MV-4-11 (cell line): ENCODE measurements at places on chromosomes 13 and 19.

GRCh38 chr13:77062097-77062496 is 35.1 kb upstream of the FBXL3 start:
- no peak for DNase-seq

GRCh38 chr13:24160458-24161009 is at the start of gene SPATA13:
TSS of gene SPATA13 (plus strand) at chr13:24160720. CDS start at chr13:24222930, 62,210 bp downstream.
- DNase-seq, result peak; percentile 64

- DNase-seq, result no peak
Observed at GRCh38 chr19:45884682-45885555, 1.0 kb downstream of the IRF2BP1 start.

- no peak for DNase-seq
Observed at GRCh38 chr13:99656844-99657381, 155.6 kb downstream of the TM9SF2 start.

GRCh38 chr13:53161251-53161650 is 132.6 kb downstream of the OLFM4 start:
- DNase-seq, result no peak

DNA sequence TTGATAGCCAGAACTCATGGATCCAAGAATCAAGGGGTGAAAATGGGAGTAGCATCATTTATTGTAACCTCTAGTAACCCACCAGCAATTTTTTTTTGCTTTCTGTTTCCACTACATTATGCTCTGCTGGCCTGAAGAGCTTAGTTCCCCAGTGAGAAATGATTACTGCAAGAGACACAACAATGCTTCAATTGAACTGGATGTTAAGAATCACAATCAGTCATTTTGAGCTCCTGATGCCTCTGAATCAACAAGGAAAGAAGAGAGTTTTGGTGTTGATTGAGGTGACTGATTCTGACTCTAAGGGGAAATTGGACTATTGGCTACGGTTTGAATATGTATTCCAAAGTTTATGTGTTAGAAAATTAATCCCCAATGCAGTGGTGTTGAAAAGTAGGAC is 1084.4 kb downstream of the SLITRK1 start:
- DNase-seq, result no peak

DNA sequence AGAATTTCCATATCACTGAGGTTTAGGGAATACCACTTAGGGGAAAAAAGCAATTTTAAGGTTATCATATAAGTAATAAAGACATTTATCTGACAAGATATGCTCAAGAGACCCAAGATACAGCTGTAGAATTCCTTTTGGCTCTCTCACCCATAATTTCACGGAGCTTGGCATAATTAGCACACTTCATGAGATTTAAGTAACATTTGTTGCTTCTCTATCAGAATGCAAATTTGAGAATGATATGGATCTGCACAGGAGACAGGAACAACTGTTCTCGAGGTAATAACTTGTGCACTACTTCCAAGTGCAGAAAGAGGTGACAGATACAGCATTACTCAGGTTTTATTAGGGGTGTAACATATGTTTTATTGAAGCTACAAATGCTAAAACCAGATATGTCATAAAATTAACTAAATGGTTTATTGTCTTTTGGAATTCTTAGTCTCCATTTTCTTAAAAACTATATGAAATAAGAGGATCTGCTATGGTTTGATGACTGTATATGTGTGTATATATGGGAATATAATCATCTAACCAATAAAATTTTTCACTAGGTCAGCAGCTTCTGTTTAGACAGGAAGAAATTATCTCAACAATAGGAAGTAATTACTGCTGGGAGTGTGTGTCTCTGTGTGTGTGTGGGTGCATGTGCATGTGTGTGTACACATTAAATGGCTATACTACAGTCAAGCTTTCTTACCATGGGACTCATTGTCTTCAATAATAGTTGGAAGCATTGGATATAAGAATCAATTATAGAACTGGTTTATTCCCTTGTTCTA is 401.3 kb downstream of the PCDH17 start:
- no peak for DNase-seq

GRCh38 chr13:43657485-43657884 is 129.3 kb downstream of the ENOX1 start:
- DNase-seq, result no peak

- DNase-seq, result no peak
Observed at GRCh38 chr13:110637275-110637674, 21.9 kb downstream of the NAXD start.

DNA sequence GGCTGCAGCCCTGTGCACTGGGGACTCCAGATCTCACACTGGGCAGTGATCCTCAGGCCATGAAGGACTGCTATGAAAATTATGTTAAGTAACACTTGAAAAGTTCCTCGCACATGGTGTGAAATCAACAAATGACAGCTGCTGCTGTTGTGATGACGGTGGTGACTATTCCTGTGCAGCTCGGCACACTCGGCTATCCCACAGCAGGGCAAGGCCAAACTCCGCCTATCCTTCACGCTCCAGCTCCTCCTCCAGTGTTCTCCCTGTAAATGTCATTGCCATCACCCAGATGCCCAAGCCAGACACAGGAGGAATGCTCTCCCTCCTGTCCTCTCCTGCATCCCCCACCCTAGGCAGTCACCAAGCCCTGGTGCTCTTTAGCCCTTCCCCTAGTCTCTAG is 31.3 kb downstream of the GRIK5 start:
- DNase-seq, result no peak

- DNase-seq, result no peak
Observed at GRCh38 chr19:28159065-28159464, 1053.9 kb downstream of the UQCRFS1 start.

DNA sequence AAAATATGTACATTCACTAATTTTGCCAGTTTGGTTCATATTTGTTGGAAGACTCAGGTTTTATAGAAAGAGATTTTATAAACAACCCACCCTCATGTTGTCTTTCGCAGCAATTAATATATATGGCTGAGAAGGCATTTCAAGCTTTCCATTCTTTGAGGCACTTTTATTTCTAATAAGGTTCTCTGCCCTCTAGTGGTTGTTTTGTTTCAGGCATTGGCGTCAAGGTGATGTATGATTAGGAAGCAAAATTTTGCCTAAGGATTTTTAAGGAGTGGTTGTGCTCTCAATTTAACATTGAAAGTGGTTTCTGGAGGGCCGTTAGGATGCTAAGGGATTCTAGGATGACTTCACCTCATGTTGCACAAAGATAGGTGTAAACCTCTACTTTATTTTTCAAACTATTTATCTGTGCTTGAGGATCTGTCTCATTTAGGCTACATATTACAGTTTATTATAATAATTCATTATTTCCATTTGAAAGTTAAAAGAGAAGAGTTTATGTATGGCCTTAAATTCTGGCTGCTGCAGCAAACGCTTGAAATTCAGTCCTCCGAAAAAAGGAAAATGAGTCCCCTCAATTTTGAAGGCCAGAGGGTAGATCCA is 35.9 kb downstream of the OXGR1 start:
- no peak for DNase-seq

DNA sequence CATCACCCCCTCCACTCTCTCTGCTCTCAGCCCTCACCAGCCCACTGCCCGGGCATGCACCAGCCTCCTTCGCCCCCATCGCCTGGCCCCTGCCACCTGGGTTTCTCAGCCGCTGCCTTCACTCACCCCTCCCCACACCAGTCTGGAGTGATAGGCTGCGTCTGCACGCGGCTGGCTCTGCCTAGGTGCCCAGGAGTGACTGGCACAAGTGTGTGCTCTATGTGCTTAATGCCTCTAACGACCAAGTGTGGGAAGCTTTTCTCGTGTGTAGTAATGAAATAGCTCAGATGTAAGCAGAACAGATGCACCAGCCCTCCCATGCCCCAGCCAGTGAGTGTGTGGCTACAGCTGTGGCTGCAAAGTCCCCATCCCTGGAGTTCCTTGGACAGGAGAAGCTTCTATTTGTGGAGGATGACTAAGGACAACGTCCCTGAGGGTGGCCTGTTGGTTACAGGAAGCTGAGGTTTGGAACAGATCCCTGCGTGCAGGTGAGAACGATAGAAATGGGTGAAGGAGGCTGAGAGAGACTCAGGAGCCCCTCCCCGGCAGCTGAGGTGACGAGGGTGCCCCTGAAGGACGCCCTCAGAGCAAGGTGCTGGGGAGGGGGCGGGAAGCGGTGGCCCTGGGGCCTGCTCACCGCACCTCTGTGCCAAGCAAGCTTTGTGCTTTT is 35.6 kb downstream of the ATP11A start:
- DNase-seq, result peak; percentile 23

- DNase-seq, result no peak
Observed at GRCh38 chr13:35470671-35471661, 5.5 kb downstream of the MAB21L1 start.

GRCh38 chr19:36244066-36244465 is 29.2 kb downstream of the ZNF146 start:
- DNase-seq, result no peak

- DNase-seq, result no peak
Observed at GRCh38 chr13:65825039-65825438, 1405.1 kb downstream of the PCDH9 start.

- no peak for DNase-seq
Observed at GRCh38 chr13:74708629-74709028, 574.4 kb upstream of the KLF12 start.

DNA sequence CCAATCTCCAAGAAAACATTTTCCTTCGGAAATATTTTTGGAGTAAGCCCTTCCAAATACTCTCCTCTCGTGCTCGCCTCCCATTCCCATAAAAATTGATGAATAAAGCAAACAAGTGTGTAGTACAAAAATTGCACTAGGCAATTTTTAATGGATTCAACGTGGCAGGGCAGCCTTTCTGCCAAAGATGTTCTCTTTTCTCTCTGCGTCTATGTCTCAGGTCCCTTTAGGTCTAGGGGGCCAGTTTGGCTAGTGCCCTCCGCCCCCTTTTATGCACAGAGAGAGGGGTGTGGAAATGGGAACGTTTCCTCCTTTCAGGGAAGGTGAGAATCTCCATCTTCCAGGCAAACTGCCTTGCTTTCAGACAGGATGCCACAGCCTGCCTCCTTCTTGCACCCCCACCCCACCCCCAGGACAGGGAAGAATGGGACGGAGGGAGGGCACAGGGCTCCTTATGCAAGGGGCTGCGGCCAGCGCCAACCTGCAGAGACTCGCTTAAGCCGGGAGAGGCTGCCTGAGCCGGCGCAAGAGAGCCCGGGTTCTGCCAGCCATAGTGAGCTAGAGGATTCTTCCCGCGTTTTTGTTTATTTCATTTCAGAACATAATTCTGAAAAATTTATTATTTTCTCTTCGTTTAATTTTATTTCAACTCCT is 2.7 kb upstream of the ZIC2 start:
- no peak for DNase-seq

DNA sequence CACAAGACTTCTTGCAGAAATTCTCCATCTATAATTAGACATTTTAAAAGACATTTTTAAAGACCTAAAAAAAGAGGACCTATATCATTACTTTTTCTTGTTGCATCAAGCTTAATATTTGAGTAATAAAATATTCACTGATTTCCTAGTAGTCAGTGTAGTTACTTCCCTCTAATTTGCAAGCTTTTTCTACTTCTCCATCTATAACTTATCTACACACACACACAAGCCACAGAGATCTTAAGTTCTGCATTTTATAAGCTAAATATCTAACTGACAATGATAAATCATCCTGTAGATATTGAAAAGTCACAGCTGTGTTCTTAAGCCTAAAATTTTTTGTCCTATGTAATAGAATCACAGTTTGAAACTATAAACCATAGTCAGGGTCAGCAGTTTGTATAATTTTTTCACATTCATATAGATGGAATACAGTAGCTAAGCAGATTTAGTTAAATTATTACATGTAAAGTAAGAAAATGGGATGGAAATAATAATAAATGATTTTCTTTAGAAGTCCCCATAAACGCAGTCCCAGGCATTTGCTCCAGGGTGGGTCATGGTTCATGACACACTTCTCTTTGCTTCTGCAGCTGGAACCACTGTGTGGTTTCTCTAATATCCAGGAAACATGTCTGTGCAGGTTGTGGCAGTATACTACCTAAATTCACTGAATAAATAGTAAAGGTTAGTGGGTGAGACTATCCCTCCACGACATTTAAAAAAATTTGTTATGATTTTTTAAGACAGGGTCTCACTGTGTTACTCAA is 60.2 kb downstream of the ESD start:
- DNase-seq, result peak; percentile 77

DNA sequence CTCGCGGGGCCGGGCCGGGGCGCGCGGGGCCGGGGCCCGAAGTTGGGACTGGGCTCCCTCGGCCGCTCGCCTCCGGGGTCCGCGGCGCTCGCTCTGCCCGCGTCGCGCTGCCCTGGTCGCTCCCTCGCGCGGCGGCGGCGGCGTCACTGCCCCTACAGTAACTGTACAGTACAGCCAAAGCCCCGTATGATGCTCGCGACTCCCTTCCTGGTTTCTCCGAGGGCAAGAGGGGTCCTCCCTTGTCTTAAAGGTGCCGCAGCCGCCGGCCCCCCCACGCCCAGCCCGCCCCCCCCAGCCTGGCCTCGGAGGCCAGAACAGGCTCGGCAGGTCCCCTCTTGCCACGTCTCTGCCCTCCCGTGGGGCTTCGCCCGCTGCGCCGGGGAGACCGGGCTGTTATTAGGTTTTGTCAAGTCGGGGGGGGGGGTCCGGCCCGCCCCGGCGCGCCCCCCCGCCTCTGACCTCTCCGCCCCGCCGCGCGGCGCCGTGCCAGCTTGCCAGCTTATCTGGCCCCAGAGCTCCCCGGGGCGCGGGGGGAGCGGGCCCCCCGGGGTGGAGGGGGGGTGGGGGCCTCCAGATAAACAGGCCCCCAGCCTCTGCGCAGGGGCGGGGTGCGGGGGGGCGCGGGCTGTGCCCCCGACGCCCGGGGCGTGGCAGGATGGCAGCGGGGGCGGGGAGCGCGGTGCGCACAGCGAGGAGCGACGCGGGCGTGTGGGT is at the start of gene ZBTB7A:
ZBTB7A (minus strand) TSS at position 218 of the 714 bp plus-strand sequence. CDS start 11,667 bp downstream, outside the sequence.
- DNase-seq, result peak; percentile 84

DNA sequence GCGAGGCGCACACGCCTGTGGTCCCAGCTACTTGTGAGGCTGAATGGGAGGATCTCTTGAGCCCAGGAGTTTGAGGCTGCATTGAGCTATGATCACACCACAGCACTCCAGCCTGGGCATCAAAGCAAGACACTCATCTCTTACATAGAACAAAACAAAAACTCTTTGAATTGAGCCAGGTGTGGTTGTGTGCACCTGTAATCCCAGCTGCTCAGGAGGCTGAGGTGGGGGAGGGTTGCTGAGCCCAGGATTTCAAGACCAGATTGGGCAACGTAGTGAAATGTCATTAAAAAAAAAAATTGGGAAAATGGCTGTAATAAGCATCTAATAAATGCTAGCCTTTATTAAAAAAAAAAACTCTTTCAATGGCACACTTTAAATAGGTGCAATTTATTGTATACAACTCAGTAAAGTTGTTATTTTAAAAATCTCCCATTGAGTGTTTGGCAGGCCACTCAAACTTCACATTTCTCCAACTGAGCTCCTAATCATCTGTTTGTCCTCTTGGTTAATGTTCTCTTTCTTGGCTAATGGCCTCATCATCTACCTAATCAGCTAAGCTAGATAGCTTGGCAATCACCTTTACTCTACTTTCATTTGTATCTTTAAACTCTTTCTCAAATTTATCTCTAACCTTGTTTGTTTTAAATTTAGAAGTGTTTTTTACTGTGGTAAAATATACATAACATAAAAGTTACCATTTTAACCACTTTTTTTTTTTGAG is 28.1 kb upstream of the HMGB1 start:
- DNase-seq, result no peak

GRCh38 chr19:3538965-3539755 is at the start of gene TEKTIP1:
TSS of gene TEKTIP1 (plus strand) at chr19:3539174. CDS start at chr19:3539178, 4 bp downstream.
- DNase-seq, result peak; percentile 19
